Activated CD4-positive, alpha-beta T cell treated with anti-CD3 and anti-CD28 coated beads for 48 hours (primary cell): ENCODE measurements at places on chromosomes 2 and 18.

DNA sequence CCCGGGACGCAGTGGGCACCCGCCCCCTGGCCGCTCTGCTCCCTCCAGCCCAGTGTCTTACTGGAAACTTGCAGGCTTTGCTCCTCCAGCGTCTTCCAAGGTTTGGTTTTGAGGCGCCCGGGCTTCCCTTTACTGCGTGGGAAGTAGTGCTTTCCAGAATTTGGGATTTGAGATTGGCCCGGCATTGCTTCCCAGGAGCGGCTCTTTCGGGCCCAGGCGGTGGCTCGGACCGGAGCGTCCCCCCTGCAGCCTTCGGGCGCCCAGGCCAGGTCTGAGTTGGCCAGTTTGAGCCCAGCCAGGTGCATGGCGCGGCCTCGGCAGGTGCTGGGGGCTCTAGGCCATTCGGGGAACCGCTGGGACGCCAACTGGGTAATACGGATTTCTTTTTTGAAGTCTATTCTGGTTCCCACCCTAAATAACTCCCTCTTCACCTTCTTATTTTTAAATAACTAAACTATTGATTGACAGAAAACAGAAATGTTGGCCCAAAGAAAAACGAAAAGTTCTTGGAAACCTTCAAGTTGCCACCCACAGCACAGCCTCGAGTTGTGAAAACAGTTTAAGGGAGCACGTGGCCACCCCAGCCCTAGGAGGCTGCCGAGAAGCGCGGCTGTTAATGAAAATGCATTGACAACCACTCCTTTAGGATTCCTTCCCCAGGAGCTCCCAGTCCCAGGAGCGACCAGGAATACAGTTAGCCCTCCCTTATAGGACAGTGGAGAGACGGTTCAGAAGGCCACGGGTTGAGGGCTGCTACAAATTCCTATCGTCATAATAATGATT is 766 bp downstream of the SNTG2 start:
- DNase-seq = no peak

DNA sequence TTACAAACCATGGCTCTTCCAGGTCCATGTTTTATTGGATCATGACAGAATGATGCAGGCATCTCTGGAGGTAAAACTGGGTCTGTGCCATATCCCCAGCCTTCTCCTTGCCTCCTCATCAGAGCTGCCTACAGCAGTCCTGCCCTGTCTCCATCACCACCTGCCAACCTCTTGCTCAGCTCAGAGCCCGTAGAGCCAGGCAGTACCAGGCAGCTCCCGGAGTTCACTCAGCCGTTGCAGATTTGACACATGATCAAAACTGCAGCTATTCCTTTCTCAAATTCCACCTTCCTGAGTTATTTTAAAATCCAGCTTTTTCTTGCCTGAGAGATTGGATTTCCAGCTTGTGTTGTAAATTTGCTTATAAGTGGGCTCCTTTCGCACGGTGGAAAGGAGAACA is 218.2 kb upstream of the CELF4 start:
- no peak for DNase-seq

GRCh38 chr2:80002568-80003157 is 301.9 kb downstream of the LRRTM1 start:
- no peak for DNase-seq

DNA sequence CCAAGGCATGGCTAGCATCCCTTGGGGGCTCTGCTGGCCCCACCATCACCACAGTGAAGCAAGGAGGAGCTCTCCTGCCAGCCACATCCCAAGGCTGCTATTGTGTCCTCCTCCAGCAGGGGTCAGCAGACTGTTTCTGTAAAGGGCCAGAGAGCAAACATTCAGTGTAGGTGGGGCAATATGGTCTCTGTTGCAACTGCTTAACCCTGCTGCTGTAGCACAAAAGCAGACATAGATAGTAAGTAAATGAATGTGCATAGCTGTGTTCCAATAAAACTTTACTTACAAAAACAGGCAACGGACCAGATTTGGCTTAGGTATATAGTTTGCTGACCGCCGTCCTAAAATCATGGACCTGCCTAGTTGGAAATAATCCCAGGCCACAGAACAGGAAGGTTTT is 36.4 kb upstream of the ZBTB7C start:
- peak; percentile 84 for DNase-seq

DNA sequence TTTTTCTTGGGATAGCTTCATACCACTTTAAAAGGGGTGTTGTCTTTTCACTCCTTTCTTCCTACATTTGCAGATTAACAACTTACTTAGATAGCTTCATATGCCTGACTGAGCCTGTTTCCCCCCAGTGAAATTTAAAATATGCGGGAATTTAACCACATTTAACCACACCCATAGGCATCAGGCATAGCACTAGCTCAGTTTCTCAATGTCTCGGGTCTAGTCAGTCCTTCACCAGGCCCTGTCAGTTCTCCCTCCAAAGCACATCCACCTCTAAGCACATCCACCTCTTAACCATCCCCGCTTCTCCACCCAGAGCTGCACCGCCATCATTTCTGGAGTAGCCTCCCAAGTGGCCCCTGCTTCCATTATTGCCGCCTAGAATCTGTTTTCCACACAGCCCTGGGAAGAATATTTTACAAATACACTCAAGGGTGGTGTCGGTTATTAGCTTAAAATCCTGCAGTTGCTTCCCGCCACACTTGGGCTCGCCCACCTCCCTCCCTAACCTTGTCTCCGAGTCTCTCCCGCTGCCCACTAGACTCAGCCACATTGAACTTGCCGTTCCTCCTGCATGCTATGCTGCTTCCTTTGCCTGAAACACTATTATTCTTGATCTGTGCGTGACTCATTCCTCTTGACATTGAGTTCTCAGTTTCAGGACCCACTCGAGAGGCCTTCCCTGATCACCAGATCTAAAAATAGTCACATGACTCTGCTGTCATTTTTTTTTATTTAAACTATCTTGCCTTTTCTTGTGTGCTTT is 68.3 kb downstream of the SPTBN1 start:
- peak; percentile 44 for DNase-seq

DNA sequence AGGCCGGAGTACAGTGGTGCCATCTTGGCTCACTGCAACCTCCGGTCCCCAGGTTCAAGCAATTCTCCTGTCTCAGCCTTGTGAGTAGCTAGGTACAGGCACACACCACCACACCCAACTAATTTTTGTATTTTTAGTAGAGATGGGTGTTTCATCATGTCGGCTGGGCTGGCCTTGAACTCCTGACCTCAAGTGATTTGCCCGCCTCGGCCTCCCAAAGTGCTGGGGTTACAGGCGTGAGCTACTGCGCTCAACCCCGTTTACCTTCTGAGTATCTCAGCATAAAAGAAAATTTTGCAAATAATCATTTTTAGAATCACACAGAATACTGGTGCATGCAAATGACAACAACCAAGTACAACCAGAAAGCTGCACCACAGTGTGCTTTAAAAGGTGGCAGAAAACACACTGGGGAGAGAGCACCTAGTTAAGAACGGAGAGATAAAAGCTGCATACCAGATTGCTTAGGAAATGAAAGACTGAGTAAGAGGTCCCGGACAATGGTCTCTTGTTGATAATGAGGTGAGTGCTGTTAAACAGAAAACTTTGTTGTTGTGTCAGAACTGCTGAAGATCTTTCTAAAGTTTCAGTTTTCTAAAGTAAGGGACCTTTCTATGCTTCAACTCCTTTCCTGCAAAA is 189.6 kb downstream of the ACTR3 start:
- DNase-seq = no peak

- DNase-seq = no peak
Measured at GRCh38 chr2:97991081-97991856, 4.5 kb downstream of the TMEM131 start.

DNA sequence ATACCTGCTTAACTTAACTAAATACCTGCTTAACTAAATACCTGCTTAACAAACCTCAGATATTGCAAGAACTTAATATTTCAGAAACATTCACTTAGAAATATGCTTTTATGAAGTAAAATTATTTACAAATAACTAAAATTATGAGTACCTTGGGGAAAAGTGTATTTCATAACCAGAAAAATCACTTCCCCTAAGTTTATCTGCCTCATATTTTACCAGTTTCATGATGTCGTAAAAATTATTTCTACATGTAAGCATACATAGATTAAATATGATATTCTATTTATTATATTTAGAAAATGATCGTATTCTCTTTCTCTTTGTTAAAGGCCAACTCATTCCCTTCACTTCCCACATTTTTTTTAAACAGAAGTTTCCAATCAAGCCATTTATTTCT is 41.5 kb upstream of the DSC1 start:
- DNase-seq = no peak

DNA sequence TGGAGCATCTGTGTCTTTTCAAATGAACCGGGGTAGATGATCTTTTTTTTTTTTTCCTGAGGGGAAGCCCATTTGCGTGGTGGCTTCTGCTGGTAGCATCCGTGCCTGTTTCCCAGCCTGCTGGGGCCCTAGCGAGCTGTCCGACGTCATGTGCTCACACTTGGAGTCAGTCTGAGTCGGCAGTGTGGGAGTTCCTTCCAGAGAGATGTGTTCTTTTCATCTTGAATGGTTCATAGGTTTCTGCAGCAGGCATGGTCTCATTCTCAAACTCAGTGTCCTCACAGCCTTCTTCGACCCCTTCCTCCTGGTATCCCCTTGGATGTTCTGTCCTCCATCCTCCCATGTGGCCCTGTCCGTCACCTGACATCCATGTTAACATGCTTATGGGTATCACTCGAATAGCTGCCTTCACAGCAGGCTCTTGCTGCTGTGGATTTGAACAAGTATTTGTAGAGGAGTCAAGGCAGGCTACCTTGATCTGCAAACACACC is 51.0 kb downstream of the LDLRAD4 start:
- peak; percentile 69 for DNase-seq

DNA sequence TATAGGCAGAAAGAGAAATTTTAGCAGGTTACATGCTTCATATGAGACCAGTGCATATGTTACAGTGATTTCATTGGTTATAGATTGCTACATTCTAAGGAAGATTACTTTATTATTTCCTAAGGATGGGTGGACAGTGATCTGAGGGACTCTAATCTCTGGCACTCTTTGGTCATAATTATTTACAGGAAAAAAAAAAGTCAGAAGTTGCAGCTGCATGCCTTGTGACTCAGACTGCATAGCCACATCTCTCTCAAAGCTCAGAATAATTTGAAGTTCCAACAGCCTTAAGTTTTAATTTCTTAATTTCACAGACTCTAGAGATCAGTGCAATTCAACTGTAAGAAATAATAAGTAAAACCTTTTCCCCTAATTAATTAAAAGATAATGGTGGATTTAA is 27.1 kb upstream of the BARD1 start:
- DNase-seq = no peak

- DNase-seq = no peak
Measured at GRCh38 chr2:216243026-216243425, 129.3 kb downstream of the MARCHF4 start.

DNA sequence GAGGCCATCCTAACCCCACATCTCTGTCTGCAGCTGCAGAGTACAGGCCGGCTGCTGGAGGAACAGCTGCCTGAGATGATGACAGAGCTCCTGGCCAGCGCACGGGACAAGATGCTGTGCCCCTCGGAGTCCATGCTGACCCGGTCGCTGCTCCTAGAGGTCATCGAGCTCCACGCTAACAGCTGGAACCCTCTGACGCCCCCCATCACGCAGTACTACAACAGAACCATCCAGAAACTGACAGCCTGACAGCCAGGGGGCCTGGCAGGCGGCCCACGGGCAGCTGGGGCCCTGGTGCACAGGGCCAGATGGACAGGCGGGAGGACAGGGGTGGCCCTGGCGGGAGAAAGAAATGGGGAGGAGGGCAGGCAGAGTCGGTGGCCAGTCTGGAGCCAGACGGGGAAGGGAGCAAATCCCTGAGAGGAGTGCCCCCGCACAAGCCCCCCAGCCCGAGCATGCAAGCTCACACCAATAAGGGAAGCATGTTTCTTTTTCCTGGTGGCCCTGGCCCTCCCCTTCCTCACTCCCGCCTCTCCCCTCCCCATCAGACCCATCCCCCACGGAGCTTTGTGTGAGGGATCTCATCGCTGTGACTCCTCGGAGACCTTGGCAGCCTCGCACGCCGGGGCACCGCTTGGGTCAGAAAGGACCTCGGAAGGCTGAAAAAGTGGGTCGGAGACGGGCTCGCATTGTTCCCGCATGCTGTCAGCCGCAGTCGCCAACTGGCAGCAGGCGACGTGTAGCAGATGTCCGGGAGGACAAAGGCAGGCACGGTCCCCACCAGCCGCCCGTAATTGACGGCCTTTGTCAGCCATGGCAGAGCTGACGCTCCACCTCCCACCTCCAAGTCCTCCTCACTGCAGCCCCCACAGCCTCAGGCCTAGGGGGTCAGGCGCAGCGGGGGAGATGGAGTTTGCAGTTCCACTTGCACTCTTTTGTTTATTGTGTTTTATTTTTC is 91.2 kb downstream of the SMAD7 start:
- DNase-seq = no peak

DNA sequence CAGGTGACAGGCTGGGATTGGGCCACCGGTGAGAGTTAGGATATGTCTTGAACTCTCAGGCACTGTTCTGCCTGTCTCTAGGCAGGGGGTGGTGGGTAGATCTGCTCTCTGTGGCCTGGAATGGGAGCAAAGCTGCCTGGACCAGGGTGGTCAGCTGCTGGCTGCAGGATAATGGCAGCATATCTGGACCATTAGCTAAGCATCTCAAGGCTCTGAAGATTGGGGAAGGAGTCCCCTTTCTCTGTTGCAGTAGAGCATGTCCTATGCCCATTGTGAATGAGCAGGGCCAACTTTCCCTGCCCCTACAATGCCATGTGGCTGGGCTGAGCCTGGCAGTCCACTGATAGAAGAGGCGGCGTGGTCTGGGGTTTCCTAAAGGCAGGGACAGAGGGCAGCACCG is 34.6 kb downstream of the LOXHD1 start:
- no peak for DNase-seq

DNA sequence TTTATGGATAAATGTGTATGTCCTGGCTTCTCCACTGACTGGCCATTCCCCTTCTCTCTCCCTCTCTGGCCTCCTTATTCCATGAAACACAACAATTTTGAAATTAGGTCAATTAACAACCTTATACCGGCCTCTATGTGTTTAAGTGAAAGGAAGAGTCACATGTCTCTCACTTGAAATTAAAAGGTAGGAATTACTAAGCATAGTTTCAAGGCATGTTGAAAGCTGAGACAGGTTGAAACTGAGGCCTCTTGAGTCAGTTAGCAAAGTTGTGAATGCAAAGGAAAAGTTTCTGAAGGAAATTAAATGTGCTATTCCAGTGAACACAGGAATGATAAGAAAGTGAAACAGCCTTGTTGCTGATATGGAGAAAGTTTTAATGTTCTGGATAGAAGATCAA is 69.7 kb downstream of the ADAM23 start:
- no peak for DNase-seq

GRCh38 chr2:33425586-33426031 is 50.8 kb upstream of the RASGRP3 start:
- DNase-seq = no peak

- DNase-seq = no peak
Measured at GRCh38 chr2:108970369-108970768, 18.7 kb downstream of the EDAR start.

- DNase-seq = no peak
Measured at GRCh38 chr2:226979004-226979403, 143.2 kb downstream of the RHBDD1 start.

GRCh38 chr2:172308253-172308935 is 119.0 kb upstream of the ITGA6 start:
- no peak for DNase-seq

- DNase-seq = no peak
Measured at GRCh38 chr2:227132986-227133385, 31.0 kb downstream of the COL4A4 start.
